ENCODE measurements at places on chromosomes 2 and 18. TPM values are rescaled to one million over a fixed set of nuclear protein-coding genes. Genes with fewer than 3 reads are reported as not detected.

CFAP65 gene
- not detected for total RNA-seq

CDH2 gene
- total RNA-seq, result 0.41 TPM

NYAP2 gene
- not detected for total RNA-seq

SP5 gene
- 4.2 TPM for total RNA-seq

ORMDL1 gene
- 48.0 TPM for total RNA-seq

EGR4 gene
- 11.4 TPM for total RNA-seq

RUFY4 gene
- 0.11 TPM for total RNA-seq

C2orf42 gene
- total RNA-seq, result 27.9 TPM

SLC25A12 gene
- total RNA-seq, result 33.9 TPM

SLC66A2 gene
- total RNA-seq, result 74.1 TPM

KYNU gene
- 0.34 TPM for total RNA-seq

AQP12B gene
- total RNA-seq, result not detected

SPATS2L gene
- 77.4 TPM for total RNA-seq

GULP1 gene
- total RNA-seq, result 29.3 TPM

KIF5C gene
- total RNA-seq, result 84.3 TPM

CCDC150 gene
- total RNA-seq, result 0.50 TPM

All from prostate gland (tissue), 2 donors.